Thymus (tissue), 14 donors: ENCODE measurements at places on chromosomes 6 and 20. TPM values are rescaled to one million over a fixed set of nuclear protein-coding genes. Genes with fewer than 3 reads are reported as not detected.

GRCh38 chr6:44576132-44576631 is 188.7 kb downstream of the CDC5L start:
- H3K4me3 ChIP-seq: no peak overlapping the region
- no peak overlapping the region for H3K27ac ChIP-seq
- H3K36me3 ChIP-seq: no peaks in the 10 kb centered on the region

DNA sequence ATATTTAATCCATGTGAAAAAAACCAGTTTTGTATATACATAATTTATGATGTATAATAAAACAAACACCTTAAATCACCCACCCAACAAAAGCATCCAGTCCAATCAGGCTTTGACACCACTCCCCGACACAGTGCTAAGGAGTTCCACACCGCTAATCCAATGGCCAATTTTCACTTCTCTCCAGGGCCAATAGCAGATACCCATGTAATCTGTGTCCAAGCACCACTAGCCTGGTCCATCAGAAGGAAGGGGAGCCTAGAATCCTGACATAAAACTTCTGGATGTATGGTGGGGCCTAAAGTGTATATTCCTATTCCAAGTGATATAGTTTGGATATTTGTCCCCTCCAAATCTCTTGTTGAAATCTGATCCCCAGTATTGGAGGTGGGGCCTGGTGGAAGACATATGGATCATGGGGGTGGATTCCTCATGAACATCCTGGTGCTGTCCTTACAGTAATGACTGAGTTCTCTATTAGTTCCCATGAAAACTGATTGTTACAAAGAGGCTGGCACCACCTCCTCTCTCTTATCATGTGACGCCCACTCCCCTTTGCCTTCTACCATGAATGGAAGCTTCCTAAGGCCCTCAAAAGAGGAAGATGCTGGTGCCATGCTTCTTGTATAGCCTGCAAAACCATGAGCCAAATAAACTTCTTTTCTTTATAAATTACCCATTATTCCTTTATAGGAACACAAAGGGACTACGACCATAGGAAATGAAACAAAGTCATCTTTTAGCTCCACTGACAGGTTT is 20.8 kb downstream of the RALGAPA2 start:
- no peak overlapping the region for H3K27ac ChIP-seq
- H3K27me3 ChIP-seq: no peaks in the 10 kb centered on the region
- H3K4me1 ChIP-seq: no peaks in the 10 kb centered on the region
- DNase-seq: no peak

DNA sequence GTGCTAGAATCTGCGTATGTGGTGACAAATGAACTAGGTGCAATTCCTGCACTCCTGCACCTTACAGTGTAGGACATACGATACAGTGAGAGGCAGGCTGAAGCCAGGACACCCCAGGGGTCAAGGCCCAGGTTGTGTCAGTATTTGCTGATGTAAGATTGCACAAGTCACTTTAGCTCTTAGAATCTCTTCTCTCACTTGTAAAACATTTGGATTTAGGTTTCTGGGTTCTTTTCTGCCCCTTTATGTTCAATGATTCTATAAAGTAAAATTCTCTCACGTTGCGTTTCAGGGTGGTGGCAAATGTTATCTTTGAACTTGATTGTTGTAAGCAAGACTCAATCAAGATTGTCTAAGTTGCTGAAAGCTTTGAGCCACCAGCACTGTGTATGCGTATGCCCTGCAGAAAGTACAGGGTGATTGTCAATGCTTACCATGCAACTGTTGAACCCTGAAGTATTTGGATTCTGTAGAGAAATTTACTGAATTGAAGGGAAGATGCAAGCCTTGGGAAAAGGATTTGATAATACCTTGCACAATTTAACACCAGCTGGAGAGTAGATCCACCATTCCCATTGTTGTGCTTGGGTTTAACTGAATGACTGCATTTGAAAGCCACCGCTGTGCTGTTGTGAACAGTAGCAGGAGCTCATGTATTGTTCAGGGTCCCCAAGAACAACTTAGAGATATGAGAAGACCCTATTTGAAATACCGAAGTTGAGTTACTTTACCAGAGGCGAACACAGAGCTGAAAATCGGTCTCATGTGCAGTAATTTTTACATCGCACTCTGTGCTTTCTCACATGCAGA is 106.1 kb upstream of the CITED2 start:
- H3K4me3 ChIP-seq: no peak overlapping the region
- no peak overlapping the region for H3K27ac ChIP-seq
- no peaks in the 10 kb centered on the region for H3K27me3 ChIP-seq
- no peaks in the 10 kb centered on the region for H3K4me1 ChIP-seq

DNA sequence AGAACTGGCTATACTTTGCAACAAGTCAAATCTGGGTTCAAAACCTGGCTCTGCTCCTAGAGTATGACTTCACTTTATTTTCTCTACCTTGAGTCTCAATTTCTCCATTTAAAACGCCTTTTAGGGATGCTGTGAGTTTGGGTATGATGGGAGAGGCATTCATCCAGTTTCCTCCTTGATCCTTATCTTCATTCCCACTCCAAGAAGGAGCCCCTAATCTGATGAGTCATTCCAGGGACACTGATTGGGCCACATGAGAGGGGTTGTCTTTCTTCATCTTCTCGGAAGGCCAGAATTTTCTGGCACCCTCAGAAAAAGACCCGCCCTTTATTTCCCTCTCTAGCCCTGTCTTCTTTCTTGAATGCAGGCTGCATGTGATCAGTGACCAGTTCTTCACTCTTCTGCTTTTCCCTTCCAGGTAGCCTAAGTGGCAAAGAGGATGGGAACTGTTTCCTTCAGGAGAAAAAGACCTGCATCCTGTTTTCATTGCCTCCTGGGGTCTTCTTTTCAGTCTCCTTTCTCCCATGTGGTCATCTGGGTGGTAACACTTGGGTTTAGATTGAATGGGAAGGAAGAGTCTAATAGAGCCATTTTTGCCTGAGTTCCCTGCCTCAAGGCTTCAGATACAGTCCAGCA is 32.1 kb upstream of the PNRC1 start:
- H3K27me3 ChIP-seq: no peaks in the 10 kb centered on the region
- no peaks in the 10 kb centered on the region for H3K36me3 ChIP-seq
- H3K27ac ChIP-seq: no peak overlapping the region
- H3K4me1 ChIP-seq: peaks cover 5% of the 10 kb centered on the region
- H3K4me3 ChIP-seq: no peak overlapping the region

DNA sequence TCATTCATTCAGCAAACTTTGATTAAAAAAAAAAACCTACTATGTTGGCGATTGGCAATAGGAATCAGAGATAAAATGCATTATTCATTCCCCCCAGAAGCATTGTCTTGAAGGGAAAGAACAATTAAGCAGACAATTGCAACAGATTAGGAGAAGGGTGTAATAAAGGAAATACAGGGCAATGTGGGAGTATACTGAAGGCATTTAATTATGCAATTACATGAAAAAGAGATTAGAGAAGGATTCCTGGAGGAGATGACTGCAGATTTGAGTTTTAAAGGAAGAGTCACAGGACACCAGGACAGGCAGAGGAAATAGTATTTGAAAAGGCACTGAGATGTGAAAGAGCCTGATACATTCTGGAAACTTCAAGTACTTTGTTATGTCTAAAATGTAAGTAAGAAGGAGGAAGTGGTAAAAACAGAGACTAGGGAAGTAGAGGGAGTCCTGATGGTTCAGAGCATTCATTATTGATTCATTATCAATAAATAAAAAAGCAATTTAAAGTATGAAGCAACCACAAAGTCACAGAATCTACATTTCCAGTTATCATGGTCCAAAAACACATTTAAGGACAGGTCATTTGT is 43.7 kb downstream of the THEMIS start:
- H3K4me3 ChIP-seq: no peak overlapping the region
- H3K36me3 ChIP-seq: no peaks in the 10 kb centered on the region
- H3K27me3 ChIP-seq: no peaks in the 10 kb centered on the region
- H3K4me1 ChIP-seq: peaks cover 13% of the 10 kb centered on the region
- H3K27ac ChIP-seq: peak overlapping the region; percentile 73

GRCh38 chr20:44442298-44443070 is 33.2 kb upstream of the TTPAL start:
- no peak for DNase-seq
- H3K4me1 ChIP-seq: no peaks in the 10 kb centered on the region
- no peaks in the 10 kb centered on the region for H3K36me3 ChIP-seq
- no peak overlapping the region for H3K4me3 ChIP-seq
- H3K27ac ChIP-seq: no peak overlapping the region

DNA sequence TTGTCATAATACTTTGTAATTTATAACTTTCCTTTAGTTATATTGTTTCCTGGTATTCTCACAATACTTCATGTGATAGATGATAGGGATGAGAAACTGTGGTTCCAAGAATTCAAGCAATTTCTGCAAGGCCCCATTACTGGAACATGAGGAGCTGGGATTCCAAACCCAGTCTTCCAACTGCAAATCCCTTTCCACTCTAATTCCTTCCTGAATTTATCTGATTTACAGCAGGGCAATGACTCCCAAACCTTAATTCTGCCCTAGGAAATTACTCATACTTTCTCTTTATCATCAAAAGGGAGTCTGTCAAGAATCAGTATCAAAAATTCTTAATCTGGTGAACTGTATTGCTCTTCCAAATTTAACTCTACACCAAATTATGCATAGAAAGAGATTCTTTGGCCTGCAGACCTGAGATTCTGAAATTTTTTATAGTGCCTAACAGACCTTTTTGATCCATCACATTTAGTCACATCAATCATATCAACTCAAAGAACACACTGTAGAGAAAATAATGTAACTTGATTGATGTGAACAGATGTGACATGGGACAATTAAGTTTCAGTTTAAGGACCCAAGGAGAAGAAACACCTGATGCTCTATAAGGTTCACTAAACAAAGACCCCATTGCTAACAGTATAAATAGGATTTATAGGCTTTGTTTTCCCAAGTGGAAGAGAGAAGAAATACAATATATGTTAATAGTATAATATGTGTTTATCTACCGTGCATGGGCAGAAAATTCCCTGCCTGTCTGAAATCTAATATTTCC is 41.5 kb upstream of the GJA1 start:
- no peaks in the 10 kb centered on the region for H3K36me3 ChIP-seq
- no peak overlapping the region for H3K27ac ChIP-seq
- DNase-seq: no peak
- no peaks in the 10 kb centered on the region for H3K4me1 ChIP-seq

Gene RIPPLY2
- 0.28 TPM for total RNA-seq
